ENCODE measurements at places on chromosomes 13 and 19.

DNA sequence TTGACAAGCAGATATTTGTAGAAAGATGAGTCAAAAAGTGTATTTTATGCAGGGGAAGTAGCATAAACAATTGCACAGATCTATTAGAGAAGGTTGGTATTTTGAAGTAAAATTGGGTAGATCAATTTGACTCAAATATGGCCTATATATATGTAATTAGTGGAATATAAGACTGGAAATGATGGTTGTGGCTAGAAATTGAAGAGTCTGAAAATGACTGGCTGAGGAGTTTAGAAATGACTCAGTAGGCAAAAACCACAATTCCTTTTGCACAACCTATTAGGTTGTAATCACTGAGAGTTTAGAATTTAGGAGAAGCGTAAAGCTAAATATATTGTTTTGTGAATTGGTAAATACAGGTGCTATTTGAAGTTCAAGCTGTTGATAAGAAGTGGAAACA, 622.6 kb upstream of the PCDH20 start:
- DNase-seq: no peak

- no peak for DNase-seq
These were observed 512 bp upstream of the ZNF93 start for GRCh38 chr19:19900139-19900728.

DNA sequence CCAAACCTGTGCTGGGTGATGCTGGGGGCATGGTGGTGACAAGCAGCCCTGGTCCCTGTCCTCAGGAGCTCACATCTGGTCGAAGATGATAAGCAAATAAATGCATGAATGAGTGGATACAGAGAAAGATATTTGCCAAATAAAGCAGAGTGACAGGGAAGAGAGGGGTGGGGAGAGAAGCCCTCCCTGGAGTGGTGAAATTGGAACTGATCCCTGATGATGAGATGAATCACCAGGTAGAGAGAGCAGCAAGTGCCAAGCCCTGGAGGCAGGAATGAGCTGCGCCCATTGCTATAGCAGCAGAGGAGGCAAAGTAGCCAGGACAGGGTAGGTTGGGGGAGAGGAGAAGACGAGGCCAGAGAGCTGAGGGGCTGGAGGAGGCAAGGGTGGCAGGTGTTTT, 13.7 kb downstream of the FXYD5 start:
- no peak for DNase-seq

DNA sequence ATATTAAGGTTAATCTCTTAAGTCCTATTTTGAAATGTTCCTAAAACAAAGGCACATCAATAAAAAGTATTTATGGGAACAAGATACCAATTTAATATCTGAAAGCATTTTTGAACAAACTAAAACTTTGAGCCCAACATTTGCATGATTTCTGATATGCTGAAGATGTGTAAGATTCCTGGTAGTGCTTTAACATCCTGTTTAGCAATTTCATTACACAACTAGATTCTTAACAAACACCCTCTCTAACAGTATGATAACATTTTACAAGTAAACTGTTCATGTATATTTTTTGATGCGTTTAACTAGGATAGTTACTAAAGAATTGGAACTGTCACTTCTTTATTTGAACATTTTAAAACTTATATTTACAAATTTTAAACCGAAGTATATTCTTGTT, 63.9 kb downstream of the DACH1 start:
- no peak for DNase-seq

GRCh38 chr13:112653071-112653470, 36.8 kb upstream of the ATP11A start:
- DNase-seq: no peak

DNA sequence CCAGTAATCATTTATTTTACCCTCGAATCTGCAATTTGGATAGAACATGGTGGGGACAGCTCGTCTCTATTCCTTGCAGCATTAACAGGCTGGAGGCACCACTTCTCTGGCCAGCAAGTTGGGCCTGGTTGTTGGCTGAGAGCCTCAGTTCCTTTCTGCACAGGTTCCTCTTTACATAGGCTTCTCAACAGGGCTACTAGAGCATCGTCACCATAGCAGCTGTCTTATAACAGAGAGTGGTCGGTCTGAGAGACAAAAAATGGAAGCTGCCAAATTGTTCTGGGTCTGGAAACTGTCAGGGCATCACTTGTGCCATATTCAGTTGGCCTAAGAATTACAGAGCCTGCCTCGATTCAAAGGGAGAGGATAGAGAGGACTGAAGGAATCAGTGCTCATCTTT, 86.7 kb downstream of the DNAJC15 start:
- no peak for DNase-seq

GRCh38 chr19:53504885-53505284, 33.1 kb upstream of the ZNF331 start:
- no peak for DNase-seq

DNA sequence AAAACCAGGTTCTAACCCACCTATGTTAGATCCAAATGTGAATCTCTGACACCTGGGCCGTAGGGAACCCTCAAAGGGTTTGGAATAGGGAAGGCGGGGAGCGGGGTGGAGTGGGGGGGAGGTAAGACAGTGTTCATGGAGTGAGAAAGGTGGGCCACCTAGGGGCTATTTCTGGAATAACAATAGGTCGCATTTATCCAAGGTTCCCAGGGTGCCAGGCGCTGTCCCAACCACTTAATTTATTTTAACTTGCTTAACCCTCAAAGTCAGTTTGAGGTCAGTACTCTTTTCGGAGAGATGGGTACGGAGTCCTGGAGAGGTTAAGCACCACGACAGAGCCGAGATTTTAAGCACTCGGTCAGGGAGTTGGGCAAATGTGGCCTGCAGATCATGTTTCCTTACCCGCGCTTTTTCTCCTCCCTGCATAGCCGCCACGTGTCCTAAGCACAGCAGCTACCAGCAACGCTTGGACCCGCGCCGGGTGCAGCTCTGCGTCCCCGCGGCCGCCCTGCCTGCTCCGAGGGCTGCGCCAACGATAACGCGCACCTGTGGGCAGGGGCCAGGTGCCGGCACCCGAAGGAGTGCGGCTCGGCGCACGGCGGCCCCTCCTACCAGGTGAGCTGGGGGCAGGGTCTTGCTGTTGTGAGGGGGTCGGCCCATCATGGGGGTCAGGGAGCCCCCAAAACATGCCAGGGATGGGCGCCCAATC, 25.0 kb upstream of the FXYD3 start:
- peak; percentile 24 for DNase-seq

- peak; percentile 41 for DNase-seq
These were observed 14.6 kb downstream of the GNA11 start for GRCh38 chr19:3108775-3109174.

GRCh38 chr13:18962168-18962734, 219.4 kb downstream of the TUBA3C start:
- DNase-seq: no peak

- DNase-seq: no peak
These were observed 29.5 kb upstream of the AKT2 start for GRCh38 chr19:40314656-40315055.

DNA sequence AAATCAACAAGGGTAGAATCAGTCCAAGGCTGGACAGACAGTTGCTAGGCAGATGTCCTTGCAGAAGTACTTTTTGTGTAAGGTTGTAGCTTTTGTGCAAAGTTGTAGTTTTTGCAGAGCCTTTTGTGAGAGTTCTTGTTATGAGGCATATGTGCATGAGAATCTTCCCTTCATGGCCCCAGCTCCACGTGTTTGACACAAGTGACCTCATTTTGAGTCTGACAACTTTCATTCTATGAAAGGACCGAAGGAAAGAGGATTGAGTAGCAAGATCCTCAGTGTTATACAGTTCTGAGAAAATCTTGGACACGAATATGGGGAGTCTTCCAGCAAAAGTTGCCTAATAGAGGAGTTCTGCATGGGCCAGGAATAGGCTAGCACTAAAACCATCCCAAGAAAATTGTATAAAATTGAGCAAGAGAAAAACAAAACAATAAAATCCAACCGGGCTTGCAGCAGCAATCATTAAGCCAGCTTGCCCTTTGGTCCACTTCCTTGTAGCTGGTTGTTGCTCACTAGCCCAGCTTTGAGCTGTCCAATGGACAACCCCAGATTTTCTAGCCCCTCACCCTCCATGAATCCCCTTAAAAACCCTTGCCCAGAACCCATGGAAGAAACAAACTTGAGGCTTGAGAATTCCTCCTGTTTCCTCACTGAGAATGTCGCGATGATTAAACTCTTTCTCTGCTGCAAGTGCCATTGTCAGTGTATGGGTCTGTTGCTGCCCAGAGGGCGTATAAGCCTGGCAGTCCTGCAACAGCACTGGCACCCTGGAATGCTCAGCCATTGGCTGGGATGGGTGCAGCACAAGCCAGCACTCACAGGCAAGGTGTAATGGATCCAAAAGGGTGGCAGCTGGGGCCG, 6.5 kb downstream of the EPSTI1 start:
- DNase-seq: no peak

- peak; percentile 46 for DNase-seq
These were observed 23.5 kb downstream of the KCTD15 start for GRCh38 chr19:33819880-33820781.

DNA sequence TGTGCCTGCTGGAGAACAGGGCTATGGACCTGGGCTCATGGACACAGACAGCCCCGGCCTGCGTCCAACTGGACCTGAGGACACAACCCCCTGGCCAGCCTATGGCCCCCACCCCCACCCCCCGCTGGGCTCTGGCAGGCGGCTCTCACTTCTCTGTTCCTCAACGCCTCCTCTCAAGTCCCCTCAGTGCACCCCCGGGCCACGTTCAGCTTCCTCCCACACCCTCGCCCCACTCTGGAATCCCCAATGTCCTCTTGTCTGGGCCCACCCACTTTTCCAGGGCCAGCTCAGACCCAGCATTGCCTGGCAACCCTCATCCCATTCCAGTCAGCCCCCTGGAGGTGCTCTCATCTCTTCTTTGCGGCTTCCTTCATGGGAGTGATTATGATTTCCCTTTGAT, 130.2 kb upstream of the SPACA7 start:
- no peak for DNase-seq

- no peak for DNase-seq
These were observed 38.9 kb downstream of the SOX1 start for GRCh38 chr13:112105892-112106291.

DNA sequence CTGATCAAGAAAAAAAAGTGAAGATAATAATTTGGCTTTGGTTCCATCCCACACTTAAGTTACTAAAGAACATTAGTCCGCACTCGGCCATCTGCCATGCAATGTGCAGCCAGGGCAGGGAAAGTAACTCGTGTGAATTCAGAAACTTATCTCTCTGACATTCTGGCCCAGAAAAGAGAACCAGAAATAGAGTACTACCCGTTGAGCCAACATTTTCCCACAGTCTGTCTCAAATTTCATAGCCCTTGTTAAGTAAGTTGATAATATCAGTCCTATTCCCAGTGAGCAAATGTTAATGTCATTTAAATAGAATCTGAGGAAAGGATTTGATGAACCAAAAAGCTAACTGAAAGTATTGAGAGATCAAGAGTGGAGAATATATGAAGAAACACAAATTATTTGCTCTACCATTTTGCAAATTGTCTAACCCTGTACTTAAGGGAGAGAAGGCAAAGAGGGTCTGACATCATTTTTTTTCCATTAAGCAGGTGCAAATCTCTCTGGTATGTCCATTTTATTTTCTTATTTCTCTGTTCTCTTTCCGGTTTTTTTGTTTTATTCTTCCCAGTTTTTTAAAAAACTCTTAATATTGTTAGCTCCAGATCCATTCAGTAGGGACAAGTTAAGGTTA, 156.3 kb downstream of the NDFIP2 start:
- DNase-seq: no peak

DNA sequence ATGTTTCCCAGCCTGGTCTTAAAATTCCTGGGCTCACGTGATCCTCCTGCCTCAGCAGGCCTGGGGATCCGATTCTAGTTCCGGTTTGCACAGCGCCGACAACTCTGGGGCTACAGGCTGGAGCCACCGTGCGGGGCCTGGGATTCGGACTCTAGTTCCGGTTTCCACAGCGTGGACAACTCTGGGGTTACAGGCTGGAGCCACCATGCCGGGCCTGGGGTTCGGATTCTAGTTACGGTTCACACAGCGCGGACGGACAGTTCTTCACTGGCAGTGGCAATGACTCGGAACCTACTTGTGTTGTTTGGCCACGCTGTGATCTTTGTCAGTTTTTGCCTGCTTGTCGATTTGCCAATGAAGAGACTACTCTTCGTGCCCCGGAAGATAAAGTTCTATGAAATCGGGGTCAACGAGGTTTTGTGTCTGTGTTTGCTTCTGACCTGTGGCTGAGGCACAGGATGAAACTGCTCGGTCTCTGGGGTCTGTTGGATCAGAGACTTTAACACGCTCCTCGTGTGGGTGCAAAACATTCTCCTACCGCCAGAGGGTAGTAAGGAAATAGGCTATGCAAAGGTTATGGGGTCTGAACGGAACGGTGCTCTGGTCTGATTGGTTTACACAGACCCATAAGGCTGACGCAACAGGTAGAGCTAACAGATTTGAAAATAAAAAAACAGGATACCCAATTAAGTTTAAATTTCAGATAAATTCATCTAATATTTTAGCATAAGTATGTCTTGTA, 12.1 kb upstream of the ZSCAN1 start:
- no peak for DNase-seq

DNA sequence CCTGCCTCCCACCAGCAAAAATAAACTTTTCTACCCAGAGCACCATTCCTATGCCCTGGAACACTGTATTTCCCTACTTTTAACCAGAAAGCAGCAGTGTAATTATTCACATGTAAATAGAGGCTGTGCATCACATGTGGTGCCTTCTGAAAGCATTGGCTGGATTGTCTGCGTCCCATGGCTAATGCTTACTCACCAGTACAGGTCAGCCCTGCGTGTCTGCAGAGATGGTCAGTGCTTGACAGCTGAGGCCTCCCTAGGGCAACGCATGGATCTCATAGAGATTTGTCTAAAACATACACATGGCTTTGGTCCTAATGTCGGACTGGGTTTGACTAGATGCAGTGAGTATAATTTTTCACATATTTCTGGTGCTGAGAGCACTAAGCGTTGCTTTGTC, 64.2 kb downstream of the DPY19L3 start:
- DNase-seq: no peak

DNA sequence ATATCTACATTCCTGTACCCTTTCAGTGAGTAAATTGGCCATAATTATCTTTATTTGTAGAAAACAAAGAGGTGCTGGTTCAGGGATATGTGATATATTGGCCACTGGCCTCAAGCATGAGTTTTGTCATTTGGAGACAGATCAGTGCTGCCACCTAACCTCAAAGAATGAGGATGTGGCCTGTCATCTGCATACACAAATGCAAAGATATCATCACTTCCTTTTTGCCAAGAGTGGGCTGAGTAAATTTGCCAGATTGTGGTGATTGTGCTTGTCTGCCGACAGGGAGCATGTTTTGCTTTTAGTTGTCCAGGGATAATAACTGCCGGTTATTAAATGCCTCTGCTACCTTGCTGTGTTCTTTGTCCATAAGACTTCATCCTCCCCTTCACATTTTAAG, 44.2 kb downstream of the WASF3 start:
- DNase-seq: no peak

Measured in activated CD4-positive, alpha-beta T cell treated with anti-CD3 and anti-CD28 coated beads, Interleukin-2, amount 50 U/mL, for 24 hours (primary cell).